ENCODE measurements at places on chromosomes 5 and 9.

DNA sequence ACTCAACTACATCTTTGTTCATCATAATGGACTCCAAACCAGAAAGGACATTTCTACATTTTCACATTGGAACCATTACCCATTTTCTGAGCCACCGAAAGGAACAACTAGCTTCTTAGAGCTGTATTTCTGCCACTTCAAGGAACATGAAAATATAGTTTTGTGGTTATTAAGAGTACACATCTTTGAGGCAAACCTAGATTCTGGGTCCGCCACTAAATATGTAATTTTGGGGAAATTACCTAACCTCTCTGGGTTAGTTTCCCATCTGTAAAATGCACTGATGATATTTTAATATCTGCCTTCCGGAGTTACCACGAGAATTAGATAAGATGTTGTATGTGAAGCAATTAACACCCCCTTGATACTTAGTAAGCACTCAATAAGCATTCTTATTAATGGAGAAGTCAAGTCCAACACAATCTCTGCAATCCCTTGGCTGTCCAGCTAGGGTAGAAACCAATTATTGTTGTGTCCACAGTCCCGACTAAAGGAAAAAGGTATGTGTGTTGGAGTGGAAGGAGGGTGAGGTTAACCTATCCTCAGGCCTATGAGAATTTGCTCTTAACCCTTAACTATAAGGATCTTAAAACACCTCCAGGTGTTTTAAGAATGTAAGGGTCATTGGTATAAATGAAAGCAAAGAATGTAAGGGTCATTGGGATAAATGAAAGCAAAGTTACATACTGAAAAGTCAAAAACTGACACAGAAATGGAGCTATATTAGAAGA lies 94.0 kb upstream of the PTGER4 start:
- DNase-seq, result no peak

- no peak for DNase-seq
Observed at GRCh38 chr9:91416096-91416712, 7.4 kb downstream of the NFIL3 start.

DNA sequence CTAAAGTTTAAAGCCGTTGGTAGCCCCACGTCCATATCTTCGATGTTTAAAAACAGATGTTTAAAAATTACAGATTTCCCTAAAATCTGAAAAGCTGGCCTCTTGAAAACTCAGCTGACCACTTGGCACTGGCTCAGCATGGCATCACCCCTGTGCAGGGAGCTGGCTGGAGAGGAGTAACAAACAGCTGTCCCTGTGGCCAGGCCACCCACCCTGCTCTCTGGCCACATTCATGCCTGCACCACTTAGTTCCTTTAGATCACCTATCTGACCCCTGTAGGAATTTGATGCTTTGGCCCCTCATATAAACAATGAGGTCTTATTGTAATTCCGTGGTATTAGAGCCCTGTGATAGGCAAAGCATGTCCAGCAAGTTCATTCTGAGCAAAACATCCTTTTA lies 107.5 kb downstream of the FRMD3 start:
- no peak for DNase-seq

DNA sequence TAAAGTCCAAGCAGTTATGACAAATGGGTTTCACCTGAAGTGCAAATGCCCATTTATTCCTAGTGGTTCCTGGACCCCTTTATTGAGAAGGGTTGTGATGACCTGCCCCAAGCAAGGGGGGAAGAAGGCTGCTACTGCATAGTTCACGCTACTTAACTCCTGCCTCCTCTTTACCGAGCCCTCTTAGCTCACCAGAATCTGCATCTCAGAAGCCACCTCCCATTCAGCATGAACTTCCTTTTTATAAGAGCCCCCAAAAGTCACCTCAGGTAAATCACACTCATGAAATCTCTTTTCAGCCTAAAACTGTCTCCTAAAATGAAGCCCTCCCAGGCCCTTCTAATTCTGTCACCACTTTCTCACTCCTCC lies 26.6 kb upstream of the C9orf72 start:
- DNase-seq, result no peak

- DNase-seq, result no peak
Observed at GRCh38 chr5:59125011-59125961, 542.4 kb downstream of the RAB3C start.

- DNase-seq, result no peak
Observed at GRCh38 chr9:138022121-138022741, 144.6 kb downstream of the CACNA1B start.

DNA sequence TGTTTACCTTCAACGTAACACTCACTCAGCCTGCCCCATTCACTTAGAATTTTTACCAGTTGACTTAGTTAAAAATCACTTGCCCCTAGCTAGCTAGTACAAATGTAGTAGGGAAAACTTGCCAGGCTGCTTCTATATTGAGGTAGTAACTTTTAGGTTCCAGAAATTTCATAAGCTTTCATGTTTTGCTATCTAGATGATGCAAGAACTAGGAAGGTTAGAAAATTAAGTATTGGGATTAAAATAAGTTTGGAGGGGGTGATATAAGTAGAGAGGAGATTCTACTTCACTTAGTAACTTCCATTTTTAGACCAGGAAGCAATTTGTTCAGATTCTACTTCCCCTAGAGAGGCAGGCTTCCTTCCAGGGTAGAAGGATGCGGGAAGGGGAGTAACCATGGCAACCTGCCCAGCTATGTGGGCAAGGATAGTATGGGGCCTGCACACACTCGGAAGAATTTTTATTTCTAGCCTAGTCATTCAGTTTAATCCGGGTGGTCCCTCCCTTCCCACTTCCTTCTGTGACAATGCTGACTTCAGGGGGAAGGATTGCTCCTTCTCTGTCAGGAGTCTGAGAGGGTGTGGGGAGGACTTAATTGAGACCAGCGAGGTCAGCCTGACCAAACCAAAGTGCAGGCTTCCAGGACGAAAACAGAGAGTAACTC lies 4.2 kb downstream of the DAB2 start:
- peak; percentile 16 for DNase-seq

- no peak for DNase-seq
Observed at GRCh38 chr5:102858221-102858620, 103.1 kb downstream of the PAM start.

GRCh38 chr9:13467157-13467556 lies 187.7 kb upstream of the MPDZ start:
- DNase-seq, result no peak

DNA sequence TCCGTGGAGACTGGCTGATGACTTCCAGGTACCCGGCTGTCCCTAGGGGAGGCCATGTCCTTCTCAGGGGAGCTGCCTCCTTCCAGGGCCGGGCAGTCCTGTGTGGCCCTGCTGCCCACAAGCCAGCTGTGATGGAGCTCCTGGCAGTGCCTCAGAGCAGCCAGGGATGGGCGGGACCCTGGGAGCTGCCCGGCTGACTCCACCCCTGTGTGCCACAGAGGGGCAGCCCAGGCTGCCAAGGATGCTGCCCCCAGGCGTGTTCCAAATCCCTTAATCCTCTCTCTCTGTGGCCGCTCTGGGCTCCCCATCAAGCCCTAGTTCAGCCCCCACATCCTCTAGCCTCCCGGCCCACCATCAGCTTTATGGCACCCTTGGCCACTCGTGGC lies 7.0 kb upstream of the SCGB3A1 start:
- DNase-seq, result no peak

- DNase-seq, result no peak
Observed at GRCh38 chr5:158531860-158532259, 567.9 kb downstream of the EBF1 start.

DNA sequence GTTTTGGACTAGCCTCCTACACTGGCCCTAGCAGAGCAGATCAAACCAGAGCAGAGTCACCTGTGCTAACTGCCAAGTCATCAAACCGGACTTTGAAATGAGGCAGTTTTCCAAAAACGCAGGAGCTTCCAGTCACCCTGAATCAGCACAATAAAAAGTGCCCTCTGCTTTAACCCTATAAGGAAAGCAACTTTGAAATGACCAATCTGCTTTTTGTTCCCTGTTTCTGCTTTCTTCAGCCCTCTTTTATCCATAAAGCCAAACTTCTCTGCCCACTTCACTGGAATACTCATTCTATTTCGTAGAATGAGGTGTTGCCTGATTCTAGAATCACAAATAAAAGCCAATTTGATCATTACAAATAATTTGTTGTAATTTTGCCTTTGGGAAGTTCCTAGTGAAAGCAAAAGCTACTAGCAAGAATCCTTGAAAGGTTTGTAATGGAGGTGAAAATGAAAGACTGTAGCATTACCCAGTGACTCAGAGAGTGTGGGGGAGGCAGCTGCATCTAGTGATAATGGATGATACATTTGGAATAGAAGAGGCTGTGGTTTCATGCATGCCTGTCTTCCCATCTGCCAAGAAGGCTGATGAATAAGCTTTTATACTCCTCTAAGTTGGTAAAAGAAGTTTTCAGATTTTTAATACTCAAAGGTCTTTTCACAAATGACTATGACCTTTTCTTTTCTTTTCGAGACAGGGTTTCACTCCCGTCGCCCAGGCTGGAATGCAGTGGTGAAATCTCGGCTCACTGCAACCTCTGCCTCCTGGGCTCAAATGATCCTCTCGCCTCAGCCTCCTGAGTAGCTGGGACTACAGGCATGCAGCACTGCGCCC lies 14.9 kb downstream of the SPAAR start:
- no peak for DNase-seq

DNA sequence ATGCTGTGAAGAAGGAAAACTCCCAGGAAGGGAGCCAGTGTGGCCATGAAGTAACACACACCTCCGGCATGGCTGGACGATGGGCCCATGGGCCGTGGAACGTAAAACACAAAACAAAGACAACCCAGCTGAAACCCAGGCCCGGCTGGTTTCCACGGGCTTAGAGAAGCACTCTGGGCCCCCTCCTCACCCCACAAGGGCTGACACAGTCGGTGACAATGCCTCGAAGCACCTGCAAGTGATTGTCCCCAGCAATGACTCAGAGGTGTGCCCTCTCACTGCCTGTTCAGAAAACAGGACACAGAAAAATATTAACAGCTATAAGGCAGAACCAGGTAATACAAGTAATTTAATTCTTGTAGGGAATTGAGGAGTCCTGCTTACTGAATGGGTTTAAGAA lies 135.3 kb downstream of the ROR2 start:
- no peak for DNase-seq

GRCh38 chr5:154826-155225 lies 36.5 kb upstream of the LRRC14B start:
- no peak for DNase-seq

DNA sequence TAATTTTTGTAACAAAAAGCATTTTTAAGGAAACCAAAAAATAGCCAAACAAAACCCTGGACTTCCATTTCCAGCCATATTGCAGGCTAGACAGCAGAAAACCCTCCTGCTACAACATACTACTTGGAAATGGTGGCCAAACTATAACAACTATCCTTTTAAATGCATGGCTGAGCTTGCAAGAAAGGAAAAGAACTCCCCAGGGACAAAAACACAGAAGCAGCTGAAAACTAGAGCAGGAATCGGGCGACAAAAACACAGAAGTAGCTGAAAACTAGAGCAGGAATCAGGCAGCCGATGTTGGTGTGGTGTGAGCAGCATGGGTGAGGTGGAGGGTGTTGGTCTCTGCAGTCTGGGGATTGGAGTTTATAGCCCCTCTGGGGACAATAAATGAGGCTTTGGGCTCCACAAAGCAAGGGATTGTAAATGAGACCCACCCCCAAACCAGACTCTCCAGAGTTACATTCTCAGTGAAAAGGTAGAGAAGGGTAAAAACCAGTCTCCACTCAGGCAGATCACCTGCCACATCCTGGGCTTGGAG lies 95.2 kb downstream of the C9orf50 start:
- DNase-seq, result no peak

GRCh38 chr5:129658801-129659200 lies 89.1 kb upstream of the MINAR2 start:
- DNase-seq, result no peak

DNA sequence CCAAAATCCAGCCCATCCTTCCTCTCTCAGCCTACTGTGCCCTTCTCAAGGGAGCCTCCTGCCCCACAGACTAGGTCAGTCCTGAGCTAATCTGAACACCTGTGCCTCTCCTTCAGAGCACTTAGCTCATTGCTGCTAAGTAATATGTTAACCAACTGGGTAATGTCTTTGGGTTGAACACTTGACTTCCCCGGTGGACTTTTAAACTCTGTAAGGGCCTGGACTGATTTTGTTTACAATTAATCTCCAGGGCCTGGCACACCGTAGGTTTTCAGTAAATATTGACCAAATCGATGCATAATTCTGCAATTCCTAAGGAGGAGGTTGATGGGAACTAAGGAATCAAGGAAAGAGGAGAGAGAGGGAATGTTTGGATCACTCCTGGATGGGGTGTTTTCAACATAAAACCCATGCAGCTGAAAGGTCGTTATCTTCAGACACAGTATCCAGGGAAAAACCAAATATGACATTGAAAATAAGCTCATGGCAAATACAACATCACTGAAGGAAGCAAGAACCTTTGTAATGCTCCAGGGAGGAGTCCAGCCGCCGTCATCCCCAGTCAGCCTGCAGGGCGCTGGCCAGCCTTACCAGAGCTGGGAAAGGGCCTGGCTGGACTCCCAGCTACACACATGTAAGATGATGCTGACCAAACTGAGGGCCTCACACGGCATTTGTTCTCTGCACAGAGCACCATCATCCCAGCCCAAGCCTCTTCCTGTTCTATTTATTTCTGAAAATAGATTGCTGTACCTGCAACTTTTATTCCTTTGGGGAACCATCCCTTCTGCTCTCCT lies 166.3 kb downstream of the C5orf15 start:
- no peak for DNase-seq

DNA sequence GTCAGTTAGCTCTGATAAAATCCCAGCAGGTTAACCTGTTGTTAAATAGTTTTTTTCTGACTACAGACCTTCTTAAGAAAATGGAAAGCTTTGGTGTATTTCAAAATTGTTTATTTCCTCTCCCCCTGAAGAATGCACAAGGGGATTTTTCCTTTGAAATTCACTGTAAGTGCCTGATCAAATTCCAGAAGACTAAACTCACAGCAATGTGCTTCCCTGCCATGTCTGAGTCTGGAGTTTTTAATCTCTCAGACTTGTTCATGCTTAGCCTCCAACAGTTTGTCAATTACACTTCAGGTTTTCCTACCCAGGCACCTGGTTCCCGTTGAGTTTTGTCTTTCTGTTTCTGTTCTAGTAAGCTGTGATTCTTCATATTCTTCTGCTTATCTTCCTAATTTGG lies 961.6 kb upstream of the CDH18 start:
- DNase-seq, result no peak

Data from HL-60 (cell line).